Muscle of arm (tissue), 14 donors: ENCODE measurements at places on chromosomes 13 and 19.
A peak's percentile ranks its signal among the peaks of the same experiment; 100 is the strongest.

DNA sequence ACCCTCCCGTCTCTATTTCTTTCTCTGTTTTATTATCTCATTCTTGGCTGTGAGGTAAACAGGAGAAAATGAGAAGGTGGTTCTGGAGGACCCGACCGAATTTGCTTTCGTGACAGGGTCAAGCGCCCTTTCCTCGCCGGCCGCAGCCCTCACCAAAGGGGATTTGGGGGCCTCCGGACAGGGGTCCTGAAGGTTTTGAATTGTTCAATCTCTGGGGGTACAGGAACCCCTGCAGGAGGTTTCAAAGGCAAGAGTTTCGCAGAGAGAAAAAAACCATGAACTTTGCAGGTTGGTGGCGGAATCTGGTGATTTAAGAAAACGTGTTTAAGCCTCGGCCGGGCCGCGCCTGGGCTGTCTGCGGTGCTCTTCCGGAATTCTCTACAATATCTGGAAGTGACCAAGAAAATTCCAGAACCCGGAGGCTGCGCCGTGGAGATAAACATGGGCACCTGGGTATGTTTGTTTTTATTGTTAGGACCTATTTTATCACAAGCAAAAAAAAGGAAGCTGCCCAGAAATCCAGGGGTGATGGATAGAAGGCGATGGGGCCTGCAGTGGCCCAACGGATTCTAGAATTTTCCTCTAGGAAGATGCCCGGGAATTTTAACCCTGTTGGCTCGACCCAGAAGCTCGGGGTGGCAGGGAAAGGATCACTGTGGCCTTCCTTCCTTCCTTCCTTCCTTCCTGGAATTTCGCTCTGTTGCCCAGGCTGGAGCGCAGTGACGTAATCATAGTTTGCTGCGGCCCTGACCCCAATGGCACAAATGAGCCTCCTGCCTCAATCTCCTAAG is 14.2 kb upstream of the PTBP1 start:
- DNase-seq: no peak

DNA sequence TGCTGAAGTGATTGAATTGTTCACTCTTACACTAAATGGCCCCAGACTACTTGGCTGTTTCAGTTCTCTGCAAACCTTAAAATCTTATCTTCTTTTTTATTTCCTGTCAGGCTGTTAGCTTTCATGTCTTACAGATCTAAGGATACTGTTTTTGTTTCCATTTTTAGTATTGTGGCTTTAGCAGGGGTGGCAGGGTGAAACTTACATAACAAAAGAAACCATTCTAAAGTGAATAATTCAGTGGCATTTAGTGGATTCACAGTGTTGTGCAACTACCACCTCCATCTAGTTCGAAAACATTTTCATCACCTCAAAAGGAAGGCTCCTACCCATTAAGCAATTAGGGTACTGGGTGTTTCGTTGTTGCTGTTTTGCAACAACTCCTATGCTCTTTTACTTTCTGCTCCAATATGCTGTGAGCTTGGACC is 19.8 kb downstream of the TMEM272 start:
- no peak for DNase-seq

- DNase-seq: peak; percentile 94
Measured at GRCh38 chr19:56838909-56839651, 1.4 kb downstream of the PEG3 start.

DNA sequence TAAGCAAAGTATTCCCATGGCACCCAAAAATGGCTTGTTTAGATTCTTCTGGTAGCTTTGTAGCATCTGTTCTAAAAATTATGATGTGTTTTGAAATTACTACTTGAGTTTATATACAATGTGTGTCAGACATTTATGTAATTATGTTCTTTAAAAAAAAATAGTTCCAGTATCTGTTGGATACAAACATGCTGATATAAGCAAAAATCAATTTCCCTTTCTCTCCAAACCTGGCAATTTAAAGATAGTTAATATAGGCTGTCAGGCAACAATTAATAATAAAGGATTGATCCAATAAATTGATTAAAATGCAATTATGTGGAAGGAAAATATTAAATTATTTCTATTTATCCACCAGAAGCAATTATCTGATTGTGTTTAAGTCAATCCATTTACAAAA is 41.7 kb downstream of the OXGR1 start:
- no peak for DNase-seq

- no peak for DNase-seq
Measured at GRCh38 chr19:7561325-7561724, 25.8 kb downstream of the PNPLA6 start.

GRCh38 chr13:78609464-78610205 is 6.3 kb upstream of the POU4F1 start:
- no peak for DNase-seq

GRCh38 chr13:40152145-40152544 is 496.7 kb downstream of the COG6 start:
- no peak for DNase-seq

GRCh38 chr19:45079063-45079910 is at the start of gene GEMIN7:
Gene GEMIN7 (plus strand): TSS chr19:45079260. CDS start chr19:45090115, 10,855 bp downstream.
- peak; percentile 66 for DNase-seq

- DNase-seq: no peak
Measured at GRCh38 chr13:52414963-52415362, 9.0 kb upstream of the THSD1 start.

DNA sequence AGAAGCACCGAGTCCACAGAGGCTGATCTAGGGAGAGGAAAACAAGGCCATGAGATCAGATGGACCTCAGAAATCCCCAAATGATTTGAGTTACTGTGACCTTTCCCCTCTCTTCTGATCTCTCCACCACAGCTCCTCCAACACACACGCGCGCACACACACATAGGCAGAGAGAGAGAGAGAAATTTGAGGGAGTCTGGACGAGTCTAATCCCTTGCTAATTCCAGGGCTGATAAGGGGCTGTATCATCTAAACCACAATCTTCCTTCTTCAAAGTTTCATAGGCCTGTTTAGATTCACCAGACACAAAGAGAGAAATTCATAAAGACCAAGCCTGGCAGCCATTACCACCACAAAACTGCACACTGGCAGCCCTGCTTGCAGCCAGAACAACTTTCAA is 8.6 kb downstream of the ZFP82 start:
- DNase-seq: no peak

DNA sequence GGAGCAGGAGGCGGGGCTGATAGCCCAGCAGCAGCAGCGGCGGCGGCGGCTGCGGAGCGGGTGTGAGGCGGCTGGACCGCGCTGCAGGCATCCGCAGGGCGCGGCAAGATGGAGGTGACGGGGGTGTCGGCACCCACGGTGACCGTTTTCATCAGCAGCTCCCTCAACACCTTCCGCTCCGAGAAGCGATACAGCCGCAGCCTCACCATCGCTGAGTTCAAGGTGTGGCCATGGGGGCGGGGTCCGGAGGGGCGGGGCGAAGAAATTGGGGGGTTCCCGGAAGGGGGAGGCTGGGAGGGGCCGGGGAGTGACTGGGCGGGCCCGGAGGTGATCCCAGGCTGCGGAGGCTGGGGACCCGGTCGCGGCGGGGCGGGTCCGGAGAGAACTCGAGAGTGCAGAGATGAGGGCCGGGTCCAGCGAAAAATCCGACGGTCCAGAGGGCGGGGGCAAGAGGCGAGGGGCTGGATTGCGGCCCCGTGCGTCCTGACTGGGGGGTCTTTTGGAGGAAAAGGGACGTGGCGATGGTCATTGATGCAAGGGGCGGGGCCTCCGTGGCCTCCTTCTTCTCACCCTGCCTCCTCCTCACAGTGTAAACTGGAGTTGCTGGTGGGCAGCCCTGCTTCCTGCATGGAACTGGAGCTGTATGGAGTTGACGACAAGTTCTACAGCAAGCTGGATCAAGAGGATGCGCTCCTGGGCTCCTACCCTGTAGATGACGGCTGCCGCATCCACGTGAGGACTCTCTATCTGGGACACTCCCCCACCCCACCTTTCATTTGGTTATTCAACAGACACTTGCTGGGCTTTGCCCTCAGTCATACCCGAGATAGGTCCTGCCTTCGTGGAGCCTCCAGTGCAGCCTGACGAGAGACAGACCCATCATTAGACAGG is at the start of gene TBCB:
Gene TBCB, plus strand, starts transcription at position 16 of the 891 bp plus-strand sequence. Its CDS starts 93 bp downstream, at position 109.
- DNase-seq: no peak

DNA sequence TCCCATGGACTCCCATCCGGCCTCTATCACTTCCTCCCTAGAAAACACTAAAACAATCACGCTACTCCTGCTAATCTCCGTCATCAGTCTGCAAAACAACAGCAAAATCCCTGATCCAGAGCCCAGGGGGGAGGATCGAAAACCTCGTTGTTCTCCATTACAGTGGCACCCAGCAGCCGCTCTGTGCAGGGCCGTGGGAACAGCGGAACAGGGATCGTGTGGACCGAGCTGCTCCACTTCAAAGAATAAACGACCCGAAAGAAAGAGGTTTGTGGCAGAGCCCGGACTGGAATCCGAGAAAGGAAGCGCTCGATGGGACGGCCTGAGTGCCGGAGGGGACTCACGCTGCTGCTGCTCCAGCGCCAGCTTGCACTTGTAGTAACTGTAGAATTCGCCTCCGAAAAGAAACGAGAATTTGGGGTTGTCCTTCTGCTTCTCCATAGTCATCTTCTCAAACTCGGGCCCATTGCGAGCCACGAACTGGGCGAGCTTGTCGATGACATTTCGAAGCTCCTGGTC is 652 bp downstream of the CHERP start:
- no peak for DNase-seq

- no peak for DNase-seq
Measured at GRCh38 chr19:5046339-5047039, 77.6 kb downstream of the KDM4B start.

- no peak for DNase-seq
Measured at GRCh38 chr19:2342656-2343288, 14.3 kb downstream of the SPPL2B start.

- no peak for DNase-seq
Measured at GRCh38 chr13:41232578-41233480, 30.5 kb downstream of the MTRF1 start.

- DNase-seq: no peak
Measured at GRCh38 chr13:96415831-96416385, 326.0 kb downstream of the HS6ST3 start.
